ENCODE measurements at places on chromosomes 2 and 18.

DNA sequence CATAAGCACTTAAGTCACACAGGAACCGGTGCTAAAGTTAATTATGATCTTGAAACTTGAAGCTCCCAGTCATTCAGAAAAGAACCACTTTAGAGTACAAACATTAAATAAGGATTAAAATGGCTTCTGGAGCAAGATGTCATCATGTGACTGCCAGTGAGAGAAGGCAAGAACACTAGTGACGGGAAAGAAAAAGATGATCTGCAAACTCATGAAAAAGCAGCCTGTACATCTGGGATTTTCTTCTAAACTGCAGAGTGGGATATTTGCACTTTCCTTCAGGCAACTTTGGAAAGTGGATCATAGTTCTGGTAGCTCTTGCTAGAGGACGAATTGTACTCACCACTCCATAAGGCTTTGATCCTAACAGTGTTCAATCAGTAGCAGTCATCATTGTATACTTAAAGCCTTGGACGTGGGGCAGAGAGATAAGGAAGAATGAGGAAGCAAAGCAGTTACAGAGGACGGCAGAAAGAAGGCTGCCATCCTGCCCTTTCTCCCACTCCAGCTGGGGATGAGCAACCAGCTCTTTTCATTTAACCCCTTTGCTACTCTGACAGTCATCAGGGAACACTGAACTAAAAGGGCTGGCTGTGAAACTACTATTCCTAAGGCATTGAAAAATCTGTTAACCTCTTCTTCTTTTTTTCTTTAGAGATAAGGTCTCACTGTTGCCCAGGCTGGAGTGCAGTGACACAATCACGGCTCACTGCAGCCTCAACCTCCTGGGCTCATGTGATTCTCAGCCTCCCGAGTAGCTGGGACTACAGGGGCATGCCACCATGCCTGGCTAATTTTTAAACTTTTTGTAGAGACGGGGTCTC is 18.1 kb downstream of the ABHD3 start:
- DNase-seq: no peak

DNA sequence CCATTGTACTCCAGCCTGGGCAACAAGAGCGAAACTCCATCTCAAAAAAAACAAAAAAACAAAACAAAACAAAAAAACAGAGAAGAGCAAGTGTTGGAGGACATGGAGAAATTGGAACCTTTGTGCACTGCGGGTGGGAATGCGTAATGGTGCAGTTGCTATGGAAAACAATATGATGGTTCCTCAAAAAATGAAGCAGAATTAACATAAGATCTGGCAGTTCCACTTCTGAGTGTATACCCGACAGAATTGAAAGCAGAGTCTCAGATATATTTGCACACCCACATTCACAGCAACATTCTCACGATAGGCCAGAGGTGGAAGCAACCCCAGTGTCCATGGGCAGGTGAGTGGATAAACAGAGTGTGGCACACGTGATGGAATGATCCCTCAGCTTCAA is 11.0 kb upstream of the RALB start:
- no peak for DNase-seq

DNA sequence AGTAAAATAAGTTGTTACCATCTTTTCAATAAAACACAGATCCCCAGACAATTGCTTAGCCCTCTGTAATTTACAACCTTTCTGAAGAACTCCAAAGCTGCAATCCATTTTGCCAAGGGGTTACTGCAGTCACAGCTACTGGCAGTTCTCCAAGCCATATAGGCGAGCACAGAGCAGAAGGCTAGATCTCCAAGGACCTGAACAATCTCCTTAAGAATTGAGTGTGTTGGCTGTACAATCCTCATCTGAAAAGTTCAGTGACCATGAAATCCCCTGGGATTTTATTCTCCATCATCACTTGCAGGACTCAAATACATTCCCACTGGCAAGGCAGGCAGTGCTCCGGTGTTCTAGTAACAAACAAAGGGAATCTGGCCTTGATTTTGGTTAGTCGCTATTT is 103.9 kb upstream of the LRP1B start:
- DNase-seq: no peak

- no peak for DNase-seq
Measured at GRCh38 chr2:11168488-11168887, 13.2 kb downstream of the SLC66A3 start.

GRCh38 chr2:180540761-180541160 is 439.6 kb upstream of the UBE2E3 start:
- no peak for DNase-seq

- DNase-seq: no peak
Measured at GRCh38 chr18:42039396-42039795, 84.4 kb downstream of the PIK3C3 start.

GRCh38 chr2:210531050-210531449 is 25.3 kb upstream of the CPS1 start:
- no peak for DNase-seq

GRCh38 chr18:37322492-37323035 is 243.0 kb downstream of the CELF4 start:
- DNase-seq: no peak

DNA sequence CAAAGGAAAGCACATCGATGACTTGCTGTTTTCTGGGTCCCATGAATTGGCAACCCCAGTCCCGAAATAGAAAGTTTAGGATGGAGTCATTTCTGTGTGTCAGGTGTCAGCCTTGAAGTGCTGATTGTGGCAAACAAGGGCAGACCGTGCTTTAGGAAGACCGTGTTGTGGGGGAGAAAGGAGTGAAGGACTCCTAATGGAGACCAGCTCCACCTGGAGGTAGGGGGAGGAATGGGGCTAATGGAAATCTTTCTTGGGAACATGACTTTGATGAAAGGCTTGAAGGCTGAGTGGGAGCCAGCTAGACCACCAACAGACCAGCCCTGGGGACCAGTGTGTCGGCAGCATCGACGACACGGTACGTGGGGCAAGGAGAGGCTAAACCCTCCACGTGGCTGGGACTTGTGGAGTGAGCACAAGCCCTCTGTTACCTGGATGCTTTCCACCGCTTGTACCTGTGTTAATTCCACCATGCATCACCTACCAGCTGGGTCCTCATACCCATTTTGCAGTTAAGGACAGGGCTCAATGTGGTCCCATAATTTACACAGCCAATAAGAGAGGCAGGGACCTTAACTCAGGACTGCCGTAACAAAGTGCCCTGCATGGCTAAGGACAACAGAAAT is 104.2 kb downstream of the SH3BP4 start:
- DNase-seq: no peak

- DNase-seq: no peak
Measured at GRCh38 chr2:9737053-9737875, 106.0 kb upstream of the TAF1B start.

DNA sequence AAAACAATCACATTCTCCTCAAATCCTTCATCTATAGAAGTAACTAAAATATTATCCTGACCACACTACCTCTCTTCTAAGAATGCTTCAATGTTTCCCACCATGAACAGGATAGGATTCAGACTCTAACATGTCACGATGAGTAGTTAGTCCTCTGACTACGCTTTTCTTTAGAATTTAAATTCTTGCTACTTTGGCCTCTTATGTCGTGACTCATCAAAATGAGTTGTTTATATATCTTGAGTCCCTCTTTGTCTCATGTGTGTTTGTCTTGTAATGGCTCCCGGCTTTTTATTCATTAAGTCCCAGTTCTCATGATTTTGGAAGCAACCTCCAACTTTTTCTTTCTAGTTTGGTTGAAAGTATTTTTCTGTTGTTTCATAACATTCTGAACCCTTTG is 1289.2 kb downstream of the DSC3 start:
- no peak for DNase-seq

GRCh38 chr2:17719562-17720371 is 33.8 kb downstream of the SMC6 start:
- no peak for DNase-seq

DNA sequence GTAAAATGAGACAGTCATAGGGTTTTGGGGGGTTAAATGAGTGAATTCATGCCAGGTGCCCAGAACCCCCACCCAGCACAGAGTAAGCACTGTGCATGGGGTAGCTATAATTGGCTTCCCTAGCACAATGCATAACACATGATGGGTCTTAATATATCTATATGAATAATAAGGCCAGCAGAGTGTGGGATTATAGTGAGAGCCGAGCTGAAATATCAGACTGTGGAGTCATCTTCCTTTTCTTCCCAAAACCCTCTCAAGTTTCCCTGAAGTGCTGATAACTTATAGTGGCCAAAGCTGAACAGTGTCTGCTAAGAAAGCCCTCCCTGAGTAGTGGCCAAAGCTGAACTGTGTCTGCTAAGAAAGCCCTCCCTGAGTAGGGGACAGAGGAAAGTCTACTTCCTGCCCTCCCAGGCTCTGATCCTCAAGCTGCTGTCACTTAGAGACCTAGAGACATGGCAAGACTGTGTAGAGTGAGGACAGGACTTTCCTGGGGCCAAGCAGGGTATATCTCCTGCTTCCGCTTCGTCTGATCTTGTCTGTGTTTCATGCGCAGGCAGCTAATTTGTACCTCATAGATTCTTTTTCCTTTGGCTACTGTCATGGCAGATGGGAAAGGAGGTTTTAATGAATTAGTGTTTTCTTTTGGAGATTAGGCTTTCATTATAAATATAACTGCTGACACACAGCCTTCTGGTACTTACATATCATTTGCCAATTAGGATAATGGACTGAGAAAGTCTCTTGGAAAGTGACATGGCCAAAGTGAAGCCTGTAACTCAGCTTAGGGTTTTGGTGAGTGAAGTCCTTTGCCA is 94.9 kb downstream of the FHOD3 start:
- no peak for DNase-seq

DNA sequence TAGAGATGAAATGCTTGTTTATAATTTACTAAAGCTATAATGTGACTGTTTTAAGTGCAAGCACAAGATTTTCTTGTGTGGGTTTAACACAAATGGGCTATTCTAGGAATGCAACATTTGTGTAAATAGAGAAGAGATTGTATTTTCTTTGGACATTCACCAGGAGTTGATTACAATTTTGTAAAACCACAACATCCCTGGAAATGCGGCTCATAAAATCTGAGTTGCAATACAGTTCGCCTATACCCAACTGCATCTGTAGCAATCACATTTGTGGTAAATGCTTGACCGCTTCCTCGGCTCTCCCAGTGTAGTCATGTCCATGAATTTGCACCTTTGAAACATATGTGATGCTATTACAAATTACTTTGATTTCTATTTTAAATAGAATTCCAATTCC is 348.7 kb upstream of the CDH20 start:
- DNase-seq: peak; percentile 74

DNA sequence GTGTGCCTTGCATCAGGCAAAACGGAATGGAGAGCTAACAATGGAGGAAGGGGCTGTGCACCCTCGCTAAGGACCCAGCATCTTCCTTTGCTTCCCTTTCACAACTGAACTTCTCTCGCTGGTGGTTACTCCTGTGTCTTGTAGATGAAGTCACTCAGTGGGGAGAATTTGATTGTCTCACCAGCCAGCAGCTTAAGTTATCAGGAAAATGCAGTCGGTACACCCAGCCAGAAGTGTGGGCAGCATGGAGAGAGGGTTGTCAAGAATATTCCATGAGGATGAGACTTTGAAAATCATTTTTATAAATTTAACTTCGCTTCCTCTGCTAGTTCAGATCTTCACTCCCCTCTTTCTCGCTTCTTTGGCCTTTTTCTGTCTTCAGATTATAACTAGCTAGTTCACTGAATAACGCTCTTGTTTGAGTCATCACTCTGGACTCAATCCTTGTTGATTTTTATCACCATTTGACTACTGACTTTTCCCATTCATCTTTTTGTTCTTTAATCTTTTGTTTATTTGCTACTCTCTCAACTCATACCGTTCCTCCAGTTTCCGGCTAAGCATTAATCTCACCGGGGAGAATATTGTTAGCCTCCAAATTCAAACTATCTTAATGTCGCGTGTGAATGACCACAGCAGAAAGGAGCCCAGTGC is 221.7 kb downstream of the CD226 start:
- DNase-seq: no peak

GRCh38 chr18:75068682-75069435 is 140.1 kb downstream of the PTGR3 start:
- no peak for DNase-seq

- no peak for DNase-seq
Measured at GRCh38 chr2:215671691-215672090, 235.8 kb upstream of the FN1 start.

DNA sequence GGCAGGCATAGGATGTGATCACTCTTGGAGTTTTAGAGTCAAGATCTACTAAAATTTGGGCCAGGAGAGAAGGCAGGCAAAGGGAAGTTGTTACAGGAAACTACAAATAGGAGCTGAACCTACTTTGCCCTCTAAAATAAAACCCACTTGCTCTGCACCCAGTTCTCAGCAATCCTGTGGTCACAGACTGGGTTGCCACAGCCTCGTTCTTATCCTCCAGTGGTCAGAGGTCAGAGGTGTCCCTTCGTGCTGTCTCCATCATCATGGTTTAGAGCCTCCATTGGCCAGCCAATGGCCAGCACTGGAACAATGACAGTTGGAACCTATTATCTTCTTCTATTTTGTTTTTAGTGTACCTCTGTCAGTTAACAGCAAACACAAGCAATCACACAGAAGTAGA is 90.7 kb upstream of the TNP1 start:
- DNase-seq: no peak

All from AG09309 (cell line).